ENCODE measurements at places on chromosomes 3 and 15.

- no peak for DNase-seq
Measured at GRCh38 chr15:63870043-63870394, 36.3 kb upstream of the HERC1 start.

- DNase-seq = no peak
Measured at GRCh38 chr3:58494107-58494506, 2.2 kb downstream of the KCTD6 start.

DNA sequence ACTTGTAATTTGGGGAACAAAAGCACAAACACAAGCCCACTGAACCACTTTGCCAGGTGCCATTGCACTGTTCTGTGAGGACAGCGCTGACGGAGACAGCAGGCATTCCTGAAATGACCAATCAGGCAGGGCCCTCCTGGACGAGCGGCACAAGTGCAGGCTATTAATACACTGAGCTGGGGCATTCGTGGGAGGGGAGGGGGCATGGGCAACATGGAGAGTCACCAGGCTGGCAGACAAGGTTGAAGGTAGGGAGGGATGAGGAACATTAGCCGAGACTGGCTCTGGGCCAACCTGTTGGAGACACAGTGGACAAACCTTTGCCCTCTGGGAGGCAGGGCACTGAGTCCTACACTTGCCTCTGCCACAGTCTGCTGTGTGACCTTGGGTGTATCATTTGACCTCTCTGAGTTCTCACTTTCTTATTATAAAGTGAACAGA is 45.6 kb downstream of the NOX5 start:
- no peak for DNase-seq

DNA sequence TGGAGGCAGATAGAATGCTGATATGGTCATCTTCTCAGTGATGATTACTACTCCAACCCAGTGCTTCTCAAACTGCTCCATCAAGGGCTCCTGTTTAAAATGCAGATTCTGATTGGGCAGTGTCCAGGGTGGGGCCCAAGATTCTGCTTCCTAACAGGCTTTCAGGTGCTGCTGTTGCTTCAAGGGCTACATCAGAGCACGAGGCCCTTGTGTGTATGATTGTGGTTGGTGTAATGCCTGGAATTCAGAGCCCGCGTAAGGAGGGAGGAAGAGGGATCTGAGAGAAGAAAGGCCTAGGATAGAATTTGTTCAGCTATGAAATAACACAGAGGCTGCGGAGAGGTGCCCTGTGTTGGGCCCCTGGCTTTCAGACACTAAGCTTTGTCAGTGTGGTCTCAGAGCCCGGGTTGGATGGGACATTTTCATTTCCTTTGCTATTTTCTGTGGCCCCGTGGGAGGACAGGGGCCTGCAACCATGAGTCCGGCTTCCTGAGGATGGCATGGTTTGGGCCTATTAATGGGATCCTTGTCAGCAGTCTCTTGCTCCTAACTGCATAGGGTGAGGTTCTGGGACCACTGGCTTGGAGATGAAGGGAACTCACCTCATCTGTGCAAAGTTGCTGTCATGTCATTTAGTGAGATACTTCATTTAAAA is 53.0 kb downstream of the ATP1B3 start:
- no peak for DNase-seq

- DNase-seq = no peak
Measured at GRCh38 chr15:35674873-35675781, 129.2 kb upstream of the DPH6 start.

DNA sequence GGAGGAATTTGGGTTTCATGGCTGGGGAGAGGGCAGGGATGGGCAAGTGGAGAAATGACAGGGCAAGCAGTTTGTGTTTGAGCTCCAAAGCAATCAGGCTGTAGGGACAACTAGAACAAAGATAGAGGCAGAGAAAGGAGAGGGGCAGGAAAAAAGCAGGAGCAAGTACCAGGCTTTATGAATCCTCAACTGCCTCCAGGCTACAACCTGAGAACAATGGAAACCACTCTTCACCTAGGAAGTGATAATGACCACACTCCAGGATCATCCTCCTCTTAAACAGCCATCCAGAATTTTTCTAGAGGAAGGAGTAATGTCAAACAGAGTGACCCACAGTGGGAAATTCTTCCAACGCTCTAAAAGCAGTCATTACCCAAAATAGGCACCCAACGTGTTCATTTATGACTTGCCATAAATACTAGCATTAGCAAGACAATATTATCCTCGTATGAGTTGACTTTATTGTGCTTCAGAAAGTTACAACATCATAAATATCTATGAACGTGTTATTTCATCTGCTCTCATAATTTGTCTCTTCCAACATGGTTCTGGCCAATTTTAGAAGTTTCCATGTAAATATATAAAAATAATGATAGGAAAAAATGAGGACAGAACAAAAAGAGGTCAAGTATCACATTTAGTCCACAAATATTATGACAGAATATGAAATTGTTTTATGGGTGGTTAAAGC is 50.5 kb downstream of the TNFAIP8L3 start:
- no peak for DNase-seq

GRCh38 chr3:59812237-59813147 is 762.7 kb upstream of the CFAP20DC start:
- no peak for DNase-seq

DNA sequence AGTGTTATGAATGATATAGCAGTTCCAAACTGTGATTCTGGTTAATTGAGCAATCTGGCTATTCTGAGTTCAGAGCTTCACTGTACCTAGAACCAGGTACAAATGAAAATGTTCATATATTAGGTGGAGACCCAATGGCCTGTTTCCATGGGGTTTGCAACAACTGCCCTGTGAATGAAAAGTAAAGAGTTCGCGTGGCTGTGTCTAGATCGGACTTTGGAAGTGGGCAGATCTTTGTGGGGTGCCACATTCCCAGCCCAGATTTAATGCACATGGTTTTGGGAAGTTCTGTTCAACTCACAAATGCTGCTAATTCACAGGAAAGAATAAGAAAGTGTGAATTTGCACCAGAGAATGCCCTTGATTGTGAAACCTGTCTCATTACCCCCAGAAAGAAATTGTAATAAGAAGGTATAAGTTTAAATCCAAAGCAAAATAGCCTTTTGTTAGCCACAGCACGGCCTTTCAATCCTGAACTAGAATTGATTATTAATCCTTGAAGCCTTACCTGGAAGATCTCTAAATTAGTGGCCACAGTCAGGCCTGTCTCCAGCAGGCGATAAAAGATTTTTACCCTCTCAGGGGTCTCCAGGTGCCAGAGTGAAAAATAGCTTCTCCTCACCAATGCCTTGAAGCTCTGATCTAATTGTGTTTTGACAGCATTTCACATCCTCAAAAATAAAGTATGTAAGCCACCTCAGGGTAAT is 22.6 kb downstream of the WHAMM start:
- DNase-seq = no peak

DNA sequence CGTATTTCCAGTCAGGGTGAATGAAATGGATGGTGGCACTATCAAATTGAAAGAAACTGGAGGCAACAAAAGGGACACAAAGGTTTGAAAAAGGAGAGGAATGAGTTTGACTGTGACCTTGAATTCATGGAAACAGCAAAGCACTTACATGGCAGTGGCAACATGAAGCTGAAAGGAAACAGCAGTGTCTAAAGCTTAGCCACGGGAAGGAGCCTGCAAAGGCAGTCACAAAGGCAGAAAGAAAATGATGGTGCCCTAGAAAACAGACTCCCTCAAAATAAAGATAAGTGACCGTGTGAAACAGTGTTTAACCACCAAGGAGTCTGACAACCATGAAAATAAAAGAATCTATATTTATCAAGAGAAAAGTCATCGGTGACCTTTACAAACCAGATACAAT is 51.2 kb downstream of the SLTM start:
- DNase-seq = no peak

DNA sequence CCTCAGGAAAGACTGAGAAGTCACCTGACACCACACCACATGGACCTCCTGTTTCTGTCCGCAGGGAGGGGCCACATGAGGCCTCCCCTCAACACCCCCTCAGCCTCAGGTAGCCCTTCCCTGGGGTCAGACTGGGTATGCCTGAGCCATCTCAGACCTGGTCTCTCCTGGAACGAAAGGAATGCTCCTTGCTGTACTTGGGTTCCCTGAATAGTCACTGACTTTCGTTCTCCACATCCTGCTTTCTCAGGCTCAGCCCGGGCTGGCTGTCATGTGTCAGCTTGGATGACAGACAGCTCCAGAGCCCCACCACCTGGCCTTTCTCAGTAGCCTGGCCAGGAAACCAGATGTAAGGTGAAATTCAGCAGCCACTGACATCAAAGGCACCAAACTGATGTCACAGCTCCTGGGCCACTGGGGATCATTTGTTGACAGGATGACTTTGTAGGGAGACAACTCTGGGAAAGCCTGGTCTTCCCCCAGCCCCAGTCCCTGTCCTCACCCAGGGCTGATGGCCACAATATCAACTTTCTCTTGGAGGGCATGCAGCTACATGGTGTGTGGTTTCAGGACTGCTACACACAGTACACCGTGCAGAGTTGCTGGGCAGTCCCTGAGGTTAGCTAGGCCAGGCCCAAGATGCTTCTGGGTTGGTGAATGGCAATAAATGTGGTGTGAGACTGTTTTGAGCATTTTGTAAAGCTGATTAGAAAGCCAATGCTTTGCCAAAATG is 141.4 kb upstream of the MRPS22 start:
- DNase-seq = no peak

DNA sequence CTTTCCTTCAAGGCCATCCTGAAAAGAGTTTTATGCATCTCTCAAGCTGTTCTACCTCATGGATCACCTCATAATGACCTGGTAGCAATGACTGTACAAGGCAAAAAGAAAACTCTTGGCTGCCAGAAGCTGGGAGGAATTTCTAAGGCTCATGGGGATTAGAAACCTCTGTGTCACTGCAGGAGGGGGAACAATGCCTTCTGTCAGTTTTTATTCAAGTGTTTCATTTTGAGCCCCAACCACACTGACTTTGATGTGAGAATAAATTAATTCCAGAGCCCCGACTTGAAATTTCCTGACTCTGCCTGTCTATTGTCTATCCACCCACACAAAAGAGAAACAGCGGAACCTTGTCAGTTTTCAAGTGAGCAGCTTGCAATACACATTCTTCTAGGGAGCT is 58.7 kb upstream of the MRPL3 start:
- no peak for DNase-seq

DNA sequence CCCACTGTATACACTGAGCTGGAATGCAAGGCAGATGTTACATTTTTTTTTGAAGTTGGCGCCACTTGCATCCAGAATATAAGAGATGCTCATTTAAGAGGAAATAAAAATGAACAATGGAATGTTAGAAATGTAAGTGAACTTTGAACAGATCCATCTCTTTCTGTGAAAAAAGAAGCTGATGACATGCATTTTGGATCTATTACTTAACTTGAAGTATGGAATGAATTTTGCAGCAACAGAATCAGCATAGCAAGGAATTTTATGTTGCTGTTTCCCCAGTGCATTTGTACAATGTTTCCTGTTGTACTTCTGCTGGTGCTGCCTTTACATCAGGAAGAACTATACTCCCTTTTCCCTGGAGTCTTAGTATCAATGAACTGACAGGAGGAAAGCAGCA is 178.2 kb downstream of the LSAMP start:
- no peak for DNase-seq

GRCh38 chr15:63870487-63871209 is 36.9 kb upstream of the HERC1 start:
- no peak for DNase-seq

GRCh38 chr15:89307791-89308190 is 26.8 kb downstream of the POLG start:
- DNase-seq = no peak

- DNase-seq = no peak
Measured at GRCh38 chr15:70253461-70254156, 155.9 kb upstream of the TLE3 start.

DNA sequence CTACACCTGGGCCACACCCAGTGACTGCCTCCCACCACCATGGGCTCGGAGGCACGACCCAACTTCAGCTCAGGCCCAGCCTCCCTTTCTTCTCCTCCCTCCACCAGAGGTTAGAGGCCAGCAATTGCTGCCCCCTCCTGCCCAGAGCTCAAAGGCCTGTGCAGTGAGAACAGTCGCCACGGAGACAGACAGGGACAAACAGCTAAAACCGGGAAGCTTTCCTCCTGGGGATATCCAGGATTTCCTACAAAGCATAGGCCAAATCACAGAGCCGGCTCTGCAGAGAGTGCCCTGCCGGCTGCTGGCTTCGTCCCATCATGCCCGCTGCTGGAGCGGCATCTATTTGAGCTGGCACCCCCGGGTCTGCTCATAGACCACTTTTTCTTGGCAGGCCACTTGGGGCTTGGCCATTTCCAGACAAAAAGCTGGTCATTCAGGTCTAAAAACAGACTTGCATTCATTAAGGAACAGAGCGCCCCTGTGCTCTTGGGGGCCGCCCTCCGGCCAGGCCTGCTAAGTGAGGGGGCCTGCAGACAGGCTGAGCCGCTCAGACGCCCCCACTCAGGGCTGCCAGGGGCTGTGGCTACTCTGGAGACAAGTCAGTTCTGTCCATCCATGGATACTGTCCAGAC is 17.5 kb downstream of the GRAMD2A start:
- no peak for DNase-seq

GRCh38 chr15:29055876-29056275 is 170.1 kb downstream of the APBA2 start:
- no peak for DNase-seq

GRCh38 chr15:68335251-68335650 is 57.7 kb downstream of the FEM1B start:
- DNase-seq = no peak

All from NCI-H1930 (cell line).